ENCODE measurements at places on chromosomes 7 and 10.

- no peak for DNase-seq
These were observed 4.5 kb upstream of the CPVL start for GRCh38 chr7:29150856-29151255.

DNA sequence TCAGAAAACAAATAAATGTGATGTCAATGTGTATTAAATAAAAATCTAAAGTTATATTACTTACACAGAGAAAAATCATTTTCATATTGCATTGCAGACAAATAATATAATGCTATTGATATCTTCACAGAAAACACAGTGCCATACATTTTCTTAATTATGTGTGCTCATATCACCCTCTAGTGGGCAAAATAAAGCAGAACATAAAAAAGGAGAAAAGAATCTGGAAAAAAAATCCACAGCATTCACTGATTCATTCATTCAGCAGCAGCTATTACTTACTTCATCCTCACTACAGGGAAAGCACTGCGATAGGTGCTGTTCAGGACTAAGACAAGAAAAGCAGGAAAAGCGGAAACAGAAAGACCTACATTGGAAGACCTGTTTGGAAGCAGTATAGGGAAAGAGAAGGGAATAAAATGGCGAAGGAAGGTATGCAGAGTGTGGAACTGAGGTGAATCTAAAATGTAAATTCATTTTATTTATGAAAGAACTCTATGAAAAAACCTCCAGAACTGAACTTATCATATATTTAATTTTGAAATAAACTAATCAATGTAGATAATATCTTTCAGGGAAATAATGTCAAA lies 73.2 kb downstream of the POT1 start:
- no peak for DNase-seq

GRCh38 chr7:82263920-82264782 lies 179.4 kb downstream of the CACNA2D1 start:
- no peak for DNase-seq

DNA sequence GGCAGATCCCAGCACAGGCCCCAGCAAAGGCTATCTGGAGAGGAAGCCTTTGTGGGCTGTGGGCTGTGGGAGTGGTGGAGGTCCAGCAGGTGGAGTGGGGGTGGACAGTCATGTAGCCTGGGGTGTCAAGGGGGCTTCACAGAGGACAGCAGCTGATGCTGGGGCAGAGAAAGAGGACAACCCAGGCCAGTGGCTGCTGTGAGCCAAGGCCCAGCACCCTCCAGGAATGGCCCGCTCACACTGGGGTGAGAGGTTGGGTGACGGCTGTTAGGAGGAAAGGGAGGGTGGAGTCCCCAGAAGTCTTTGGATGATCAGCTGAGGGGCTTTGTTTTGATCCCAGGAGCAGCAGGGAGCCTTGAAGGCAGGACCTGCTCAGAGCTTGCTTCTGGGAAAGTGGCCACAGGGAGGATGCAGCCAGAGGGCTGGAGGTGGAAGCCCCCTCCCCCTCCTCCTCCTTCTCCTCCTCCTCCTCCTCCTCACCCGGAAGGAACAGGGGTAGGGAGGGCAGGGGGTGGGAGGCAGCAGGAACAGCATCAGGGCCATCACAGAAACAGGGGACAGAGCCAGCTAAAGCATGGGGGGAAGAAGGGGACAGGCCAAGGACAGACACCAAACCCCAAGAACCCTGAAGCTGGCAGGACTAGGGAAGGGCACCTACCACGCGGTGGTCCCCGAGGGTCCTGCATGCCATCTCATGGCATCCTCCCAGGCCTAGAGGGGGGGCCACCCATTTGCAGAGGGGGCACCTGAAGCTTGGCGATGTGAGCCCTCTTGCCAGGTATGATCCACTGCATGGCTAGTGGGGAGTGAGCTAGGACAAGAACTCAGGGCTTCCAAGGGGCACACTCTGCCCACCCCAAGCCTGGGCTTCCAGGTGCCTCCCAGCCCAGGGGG lies 144.9 kb downstream of the GRID1 start:
- DNase-seq = no peak

- DNase-seq = no peak
These were observed 19.4 kb downstream of the MMP21 start for GRCh38 chr10:125756196-125756595.
